Stimulated activated CD4-positive, alpha-beta T cell treated with anti-CD3 and anti-CD28 coated beads, Interleukin-15, amount 100 ng/mL, for 1 hour (primary cell): ENCODE measurements at places on chromosomes 13 and 19.

- no peak for DNase-seq
These were observed 522.2 kb downstream of the FGF9 start for GRCh38 chr13:22193070-22193469.

GRCh38 chr13:48976576-48977285 lies 1.0 kb downstream of the FNDC3A start:
- DNase-seq: no peak

- no peak for DNase-seq
These were observed at the start of gene LRRC25 for GRCh38 chr19:18397242-18398202. LRRC25 (minus strand) TSS chr19:18397622; CDS start chr19:18396963, 659 bp downstream.

GRCh38 chr19:6737873-6738786 lies 750 bp upstream of the GPR108 start:
- peak; percentile 44 for DNase-seq

DNA sequence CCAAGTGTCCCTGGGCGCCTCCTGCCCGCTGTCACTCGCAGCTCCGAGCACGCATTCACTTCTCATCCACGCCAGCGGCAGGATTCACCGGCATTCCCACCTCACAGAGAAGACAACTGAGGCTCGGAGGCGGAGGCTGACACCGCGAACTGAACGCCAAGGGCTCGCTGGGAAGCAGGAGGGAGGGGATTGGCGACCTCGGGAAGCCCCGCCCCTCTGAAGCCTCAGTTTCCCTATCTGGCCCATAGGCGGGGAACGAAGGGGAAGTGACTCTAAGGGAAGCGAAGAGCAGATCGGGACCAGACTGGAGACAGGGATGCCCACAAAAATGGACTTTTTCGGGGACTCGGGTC lies 256 bp downstream of the MICOS13 start:
- no peak for DNase-seq

- no peak for DNase-seq
These were observed 19.3 kb downstream of the GADD45B start for GRCh38 chr19:2495130-2495641.

- DNase-seq: no peak
These were observed 325.1 kb downstream of the DCT start for GRCh38 chr13:94154367-94154766.

DNA sequence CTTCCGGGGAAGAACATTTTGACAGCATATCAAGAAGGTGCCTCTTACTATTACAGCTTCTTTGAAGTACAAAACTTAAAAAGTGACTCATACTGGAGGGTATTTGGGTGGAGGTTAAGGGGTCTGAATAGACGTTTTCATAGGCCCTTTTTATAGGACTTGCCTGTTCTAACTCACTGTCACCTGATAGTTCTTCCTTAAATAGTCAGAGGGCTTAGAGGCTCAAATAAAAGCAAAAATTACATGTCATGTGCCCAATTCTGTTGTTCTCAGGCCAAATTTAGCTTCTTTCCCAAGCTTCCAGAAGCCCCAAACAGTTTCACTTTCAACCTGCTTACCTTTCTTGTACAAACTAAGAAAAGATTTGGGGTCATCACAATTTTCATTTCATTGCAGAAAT lies 16.1 kb upstream of the SLC46A3 start:
- DNase-seq: no peak

- DNase-seq: no peak
These were observed 238.5 kb downstream of the FGF9 start for GRCh38 chr13:21909331-21909730.

DNA sequence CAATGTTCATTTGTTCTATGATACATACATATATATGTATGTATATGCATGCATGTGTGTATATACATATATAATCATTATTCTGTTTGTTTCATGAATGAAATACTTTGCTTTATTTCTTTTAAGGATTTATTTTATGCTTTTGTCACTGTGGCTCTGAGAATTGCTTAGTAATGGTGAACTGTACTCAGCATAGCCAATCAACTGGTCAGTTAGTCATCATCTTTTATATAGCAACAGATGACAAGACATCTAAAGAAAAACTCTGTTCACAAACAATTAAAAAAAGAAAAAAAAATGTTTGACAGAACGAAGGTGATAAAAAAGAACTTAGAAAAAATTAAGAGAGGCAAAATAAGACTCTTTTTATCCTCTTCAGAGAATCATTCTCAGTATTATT lies 1440.3 kb downstream of the PCDH9 start:
- DNase-seq: no peak

DNA sequence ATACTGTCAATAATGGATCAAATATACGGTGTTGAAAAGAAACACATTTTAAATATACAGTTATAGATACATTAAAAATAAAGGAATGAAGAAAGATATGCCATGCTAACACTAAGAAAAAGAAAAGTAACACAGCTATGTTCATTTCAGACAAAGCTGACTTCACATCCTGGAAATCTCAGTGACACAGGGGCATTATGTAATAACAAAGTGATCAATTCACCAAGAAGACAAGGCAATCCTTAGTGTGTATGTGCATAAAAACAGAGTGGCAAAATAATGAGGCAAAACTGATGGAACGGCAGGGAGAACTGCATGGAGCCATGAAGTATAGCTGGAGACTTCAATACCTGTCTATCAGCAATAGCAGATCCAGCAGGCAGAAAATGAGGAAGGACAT lies 13.1 kb downstream of the ZNF14 start:
- no peak for DNase-seq

GRCh38 chr19:6772028-6772865 lies at the start of gene VAV1:
VAV1 (plus strand) TSS chr19:6772708; CDS start chr19:6772808, 100 bp downstream.
- peak; percentile 60 for DNase-seq

DNA sequence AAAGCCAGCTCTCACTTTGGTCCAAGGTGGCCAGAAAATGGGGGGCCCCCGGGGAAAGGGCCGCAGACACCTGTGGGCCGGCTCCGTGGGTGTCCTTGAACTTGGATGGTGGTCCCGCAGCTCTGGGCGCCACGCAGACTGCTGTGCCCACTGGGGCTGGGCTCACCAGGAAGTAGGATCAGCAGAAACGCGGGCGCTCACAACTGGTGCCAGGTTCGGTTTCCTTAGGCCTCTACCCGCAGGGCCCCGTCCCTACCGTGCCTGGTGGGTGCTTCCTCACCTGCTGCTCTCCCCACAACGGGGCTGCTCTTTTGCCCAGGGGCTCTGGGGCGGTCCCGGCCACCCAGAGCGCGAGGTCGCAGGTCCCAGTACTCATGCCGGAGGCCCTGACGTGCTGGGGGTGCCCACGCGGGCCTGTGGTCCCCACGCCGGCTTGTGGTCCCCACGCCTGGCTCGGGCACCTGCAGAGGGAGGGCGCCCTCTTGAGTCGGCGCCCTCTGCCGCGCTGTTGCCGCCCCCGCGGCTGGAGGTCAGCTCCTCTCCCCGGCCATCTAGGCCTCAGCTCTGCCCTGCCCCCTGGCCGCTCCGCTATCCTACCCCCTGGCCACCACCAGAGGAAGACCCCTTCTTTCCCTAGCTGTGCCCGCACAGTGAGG lies 1303.6 kb downstream of the UQCRFS1 start:
- no peak for DNase-seq

GRCh38 chr19:48856921-48857320 lies 11.5 kb downstream of the PLEKHA4 start:
- no peak for DNase-seq

- no peak for DNase-seq
These were observed 6.0 kb upstream of the CYP4F12 start for GRCh38 chr19:15666883-15667282.

DNA sequence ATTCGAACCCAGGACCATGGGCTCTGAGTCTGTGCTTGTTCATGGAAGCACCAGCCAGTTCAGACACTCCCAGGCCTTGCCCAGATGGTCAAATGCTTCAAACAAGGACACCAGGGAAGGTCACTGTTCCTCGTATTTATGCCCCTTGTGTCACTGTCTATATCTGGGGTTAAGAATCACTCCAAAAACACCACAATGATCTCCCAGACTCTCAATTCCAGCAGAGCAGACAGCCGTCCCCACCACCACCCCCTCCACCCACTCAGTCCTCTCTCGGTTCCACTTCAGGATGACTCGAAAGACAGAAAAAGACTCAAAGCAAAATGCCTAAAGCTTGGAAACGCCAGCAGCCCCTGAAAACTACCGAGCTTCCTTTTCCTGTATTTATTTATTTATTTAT lies 79.0 kb downstream of the INSR start:
- no peak for DNase-seq

DNA sequence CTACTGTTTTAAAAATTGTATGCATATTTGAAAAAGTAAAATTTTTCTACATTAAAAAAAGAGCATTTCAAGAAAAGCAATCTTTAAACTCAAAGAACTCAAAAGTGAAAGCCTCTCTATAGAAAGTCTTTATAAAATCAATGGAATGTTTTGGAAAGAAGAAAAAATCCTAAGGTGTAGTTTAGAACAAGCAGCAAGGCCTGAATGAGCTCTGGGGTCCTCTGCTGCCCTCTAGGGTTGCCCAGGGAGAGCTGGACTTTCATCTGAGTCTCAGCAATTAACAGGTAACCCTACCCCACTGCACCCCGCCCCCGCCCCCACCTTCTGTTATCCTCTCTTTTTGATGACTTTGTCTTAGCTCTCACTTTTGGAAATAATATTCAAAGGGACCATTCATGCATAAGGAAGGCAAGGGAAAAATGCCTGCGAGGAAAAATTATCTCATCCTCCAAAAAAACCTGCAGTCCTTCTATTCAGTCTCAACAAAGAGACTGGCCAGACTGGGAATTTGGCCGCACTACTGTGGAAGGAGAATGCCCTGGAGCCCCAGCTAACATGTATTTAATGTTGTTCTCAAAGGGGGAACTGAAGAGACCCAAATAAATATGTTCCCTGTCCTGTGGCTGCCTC lies 24.1 kb downstream of the SLC25A30 start:
- DNase-seq: no peak

DNA sequence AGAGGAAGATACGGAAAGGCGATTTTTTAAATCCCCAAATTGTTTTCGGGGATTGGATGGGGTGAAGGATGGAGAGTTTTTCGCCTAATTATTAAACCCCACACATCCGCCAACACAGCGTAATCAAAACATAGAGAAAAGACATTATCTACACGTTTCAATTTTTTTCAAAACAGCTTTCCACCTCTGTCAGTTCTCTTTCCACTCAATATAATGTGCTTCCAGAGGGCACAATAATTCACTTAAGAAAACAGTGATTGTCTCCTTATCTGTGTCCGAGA lies 435 bp upstream of the OBI1 start:
- DNase-seq: no peak

- DNase-seq: no peak
These were observed 10.8 kb upstream of the ILF3 start for GRCh38 chr19:10643172-10643967.

DNA sequence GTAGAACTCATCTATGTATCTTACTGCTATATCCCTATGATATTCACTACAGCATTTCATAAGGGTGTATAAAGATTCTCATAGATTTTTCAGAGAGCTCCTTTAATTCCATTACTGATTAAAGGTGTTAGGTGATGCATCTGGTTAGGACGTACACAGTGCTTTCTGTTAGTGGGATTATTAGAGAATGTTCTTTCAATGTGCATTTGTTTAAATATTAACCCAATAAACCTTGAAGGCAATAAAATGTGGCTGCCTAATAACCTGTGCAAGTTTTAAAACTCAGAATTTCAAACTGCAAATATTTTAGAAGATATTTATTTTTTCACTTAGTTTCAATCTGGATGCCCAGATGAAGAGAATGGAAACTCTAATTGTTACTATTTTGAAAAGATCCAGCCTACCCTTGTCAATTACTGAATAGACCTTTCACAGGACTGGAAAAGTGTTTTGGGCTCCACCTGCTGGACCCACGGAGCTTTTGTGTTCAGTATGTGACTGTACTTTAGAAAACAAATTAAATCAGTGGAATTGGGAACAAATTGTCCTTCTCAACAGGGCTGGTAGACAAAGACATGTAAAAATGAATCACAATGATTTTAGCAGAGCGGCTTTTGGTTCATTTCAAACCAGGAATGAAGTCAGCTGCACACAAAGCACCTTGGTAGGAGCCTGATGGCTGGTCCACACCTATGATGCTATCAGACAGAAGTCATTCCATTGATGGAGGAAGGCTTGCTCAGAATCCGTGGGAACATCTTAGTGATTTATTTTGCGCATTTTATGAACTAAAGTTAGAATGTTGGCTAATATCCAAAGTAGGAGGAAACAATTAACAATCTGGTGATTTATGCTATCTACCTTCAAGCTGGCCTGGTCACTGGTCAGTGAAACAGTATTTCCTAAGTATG lies 89.4 kb upstream of the RAP2A start:
- DNase-seq: peak; percentile 21

DNA sequence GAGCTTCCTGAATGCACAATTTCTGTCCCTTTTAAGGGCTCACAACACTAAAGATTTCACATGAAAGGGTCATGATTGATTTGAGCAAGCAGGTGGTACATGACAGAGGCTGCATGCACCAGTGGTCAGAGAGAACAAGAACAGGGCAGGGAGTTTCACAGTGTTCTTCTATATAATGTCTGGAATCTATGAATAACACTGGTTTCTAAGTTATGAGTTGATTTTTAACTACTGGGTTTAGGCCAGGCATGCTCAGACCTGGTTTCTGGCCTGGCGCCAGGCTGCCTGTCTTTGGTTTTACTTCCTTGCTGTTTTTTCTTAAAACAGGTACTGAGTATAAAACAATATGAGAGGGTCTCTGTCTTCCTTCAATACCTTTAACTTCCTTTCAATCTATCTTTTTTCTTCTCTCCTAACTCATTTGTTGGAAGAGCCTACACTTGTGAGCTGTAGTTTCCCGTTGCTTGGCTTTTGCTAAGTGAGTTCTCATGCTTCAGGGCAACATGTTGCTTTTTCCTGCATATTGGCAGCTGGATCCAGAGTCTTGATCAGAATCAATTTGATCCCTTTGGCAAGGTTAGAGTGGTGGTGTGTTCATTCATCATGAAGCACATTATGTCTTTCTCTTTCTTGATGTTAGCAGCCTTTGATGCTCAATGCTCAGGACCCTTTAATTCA lies 38.5 kb upstream of the FGF14 start:
- DNase-seq: no peak

- DNase-seq: no peak
These were observed 12.2 kb downstream of the FPR3 start for GRCh38 chr19:51807111-51807701.

GRCh38 chr19:23526302-23526701 lies 131.0 kb upstream of the ZNF91 start:
- DNase-seq: no peak

GRCh38 chr13:71524613-71525304 lies 342.2 kb downstream of the DACH1 start:
- no peak for DNase-seq
